Liver (tissue), 10 donors: ENCODE measurements at places on chromosomes 7 and 10.

DNA sequence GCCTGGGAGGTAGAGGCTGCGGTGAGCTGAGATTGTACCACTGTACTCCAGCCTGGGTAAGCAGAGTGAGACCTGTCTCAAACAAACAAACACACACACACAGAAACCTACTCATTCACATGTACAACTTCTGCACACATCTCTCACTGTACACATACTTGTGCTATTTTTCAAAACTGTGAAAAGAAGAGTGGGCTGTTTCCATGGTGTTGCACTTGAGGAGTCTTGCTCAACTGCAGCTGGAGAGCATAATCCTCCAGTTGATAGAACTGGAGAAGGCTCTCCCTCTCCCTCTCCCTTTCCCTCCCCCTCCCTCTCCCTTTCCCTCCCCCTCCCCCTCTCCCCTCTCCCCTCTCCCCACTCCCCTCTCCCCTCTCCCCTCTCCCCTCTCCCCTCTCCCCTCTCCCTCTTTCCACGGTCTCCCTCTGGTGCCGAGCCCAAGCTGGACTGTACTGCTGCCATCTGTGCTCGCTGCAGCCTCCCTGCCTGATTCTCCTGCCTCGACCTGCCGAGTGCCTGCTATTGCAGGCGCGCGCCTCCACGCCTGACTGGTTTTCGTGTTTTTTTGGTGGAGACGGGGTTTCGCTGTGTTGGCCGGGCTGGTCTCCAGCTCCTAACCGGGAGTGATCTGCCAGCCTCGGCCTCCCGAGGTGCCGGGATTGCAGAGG, 43.7 kb upstream of the DLD start:
- DNase-seq = no peak

- DNase-seq = no peak
Measured at GRCh38 chr10:5441106-5441505, 28.7 kb downstream of the NET1 start.

GRCh38 chr7:116258734-116259133, 48.4 kb downstream of the TES start:
- DNase-seq = no peak

DNA sequence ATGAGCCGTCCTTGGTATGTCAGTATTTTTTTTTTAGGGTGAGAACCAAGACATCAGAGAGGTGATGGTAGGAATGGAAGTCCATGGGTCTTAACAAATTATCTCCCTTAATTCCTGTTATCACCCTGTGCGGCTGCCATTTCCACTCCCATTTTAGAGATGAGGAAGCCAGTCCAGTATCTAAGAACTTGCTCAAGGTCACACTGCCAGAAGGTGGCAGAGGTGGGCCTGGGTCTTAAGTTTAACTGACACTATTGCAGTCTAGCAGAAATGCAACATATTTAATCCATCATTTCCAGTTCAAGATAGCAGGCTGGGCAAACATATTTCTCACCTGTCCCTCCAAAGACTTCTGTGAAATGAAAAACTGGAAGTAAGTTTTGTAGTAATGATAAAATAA, 108.3 kb downstream of the GLI3 start:
- DNase-seq = no peak
